ENCODE measurements at places on chromosomes 1 and 21.

DNA sequence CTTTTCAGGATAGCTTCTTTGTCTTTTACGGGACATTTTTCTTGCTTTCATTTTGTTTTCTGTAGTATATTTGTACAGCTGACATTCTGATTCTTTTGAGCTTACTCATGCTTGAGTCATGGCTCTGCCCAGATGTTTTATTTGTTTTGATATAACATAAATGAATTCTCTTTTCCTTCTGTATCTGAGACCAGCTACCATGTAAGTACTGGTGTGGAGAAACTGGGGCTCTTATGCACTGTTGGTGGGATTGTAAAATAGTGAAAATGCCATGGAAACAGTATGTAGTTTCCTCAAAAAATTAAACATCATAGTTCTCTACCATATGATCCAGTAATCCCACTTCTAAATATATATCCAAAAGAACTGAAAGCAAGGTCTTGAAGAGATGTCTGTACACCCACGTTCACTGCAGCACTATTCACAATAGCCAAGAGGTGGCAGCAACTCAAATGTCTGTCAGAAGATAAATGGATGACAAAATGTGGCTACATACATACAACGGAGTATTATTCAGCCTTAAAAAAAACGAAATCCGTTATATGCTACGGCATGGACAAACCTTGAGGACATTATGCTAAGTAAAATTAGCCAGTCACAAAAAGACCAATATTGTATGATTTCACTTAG, 61.4 kb downstream of the EIF2B3 start:
- DNase-seq, result no peak

DNA sequence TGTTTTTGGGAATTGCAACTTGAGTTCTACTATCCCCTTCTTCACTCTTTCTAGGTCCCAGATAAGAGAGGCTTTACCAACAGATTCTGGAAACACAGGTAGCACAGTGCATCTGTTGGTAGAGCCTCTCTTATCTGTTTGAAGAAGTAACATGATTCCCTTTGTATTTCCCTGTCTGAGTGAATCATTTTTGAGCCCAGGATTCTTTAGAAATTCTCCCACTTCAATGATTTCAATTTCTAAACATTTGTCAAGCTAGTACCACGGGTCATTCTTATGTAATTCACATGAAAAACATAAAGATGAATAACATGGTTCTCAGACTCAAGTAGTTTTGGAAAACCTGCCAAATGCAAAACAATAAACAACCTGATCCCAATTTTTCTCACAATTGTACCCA, 72.0 kb upstream of the DUSP10 start:
- DNase-seq, result no peak

DNA sequence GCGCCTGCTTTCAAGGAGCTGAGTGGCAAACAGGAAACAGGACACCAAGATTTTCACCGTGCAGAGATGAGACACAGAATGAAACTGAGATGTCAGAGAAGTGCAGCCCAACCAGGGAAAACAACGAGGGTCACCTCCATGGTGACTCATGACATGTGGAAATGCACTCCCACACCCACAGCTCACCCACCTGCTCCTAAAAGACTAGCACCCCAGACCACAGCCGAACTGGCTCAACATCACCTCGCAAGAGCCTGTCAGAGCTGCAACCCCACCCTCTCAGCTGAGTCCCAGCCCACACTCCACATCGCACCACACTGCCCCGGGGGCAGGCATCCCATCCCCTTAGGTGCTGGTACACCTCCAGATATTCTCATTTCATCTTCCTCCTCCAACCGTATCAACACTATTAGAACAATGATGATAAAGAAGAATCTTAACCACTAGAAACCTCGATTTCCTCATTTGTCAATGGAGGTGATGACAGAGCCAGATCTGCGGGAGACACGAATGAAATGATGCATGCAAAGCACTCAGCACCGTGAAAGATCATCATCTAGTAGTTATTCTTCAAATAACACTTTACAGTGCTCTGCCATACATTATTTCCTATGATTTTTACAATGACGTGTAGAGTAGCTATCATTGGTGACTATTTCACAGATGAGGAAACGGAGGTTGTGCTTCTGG, 103.2 kb downstream of the DMRTB1 start:
- no peak for DNase-seq

DNA sequence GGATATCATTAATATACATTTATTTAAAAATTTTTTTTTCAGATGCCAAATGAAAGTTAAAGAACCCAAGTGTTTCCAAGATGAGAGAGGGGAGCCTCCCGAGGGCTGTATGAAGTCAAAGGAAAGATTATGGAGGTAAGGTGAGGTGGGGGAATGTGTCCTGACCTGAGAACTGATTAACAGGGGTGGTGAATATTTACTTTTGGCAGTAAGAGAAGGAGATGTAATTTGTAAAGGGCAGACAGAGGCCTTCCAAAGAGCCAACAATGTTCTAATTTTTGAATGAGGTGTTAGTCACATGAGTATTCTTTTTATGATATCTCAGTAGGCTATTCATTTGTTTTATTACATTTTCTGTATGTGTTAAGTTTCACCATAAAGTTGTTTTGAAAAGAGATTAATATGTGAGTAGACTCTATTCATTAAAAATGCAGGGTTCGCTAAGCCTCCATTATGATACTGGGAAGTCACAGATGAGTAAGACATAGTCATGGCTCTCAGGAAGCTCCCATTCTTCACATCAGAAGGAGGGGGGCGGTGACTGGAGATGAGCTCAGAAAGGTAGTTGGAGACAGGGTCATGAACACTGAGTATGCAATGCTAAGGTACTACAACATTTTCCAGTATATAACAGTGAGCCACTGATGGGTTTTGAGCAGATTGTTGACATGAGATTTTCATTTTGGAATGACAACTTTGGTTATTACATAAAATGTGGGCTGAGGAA, 62.4 kb upstream of the TNFSF18 start:
- DNase-seq, result no peak

DNA sequence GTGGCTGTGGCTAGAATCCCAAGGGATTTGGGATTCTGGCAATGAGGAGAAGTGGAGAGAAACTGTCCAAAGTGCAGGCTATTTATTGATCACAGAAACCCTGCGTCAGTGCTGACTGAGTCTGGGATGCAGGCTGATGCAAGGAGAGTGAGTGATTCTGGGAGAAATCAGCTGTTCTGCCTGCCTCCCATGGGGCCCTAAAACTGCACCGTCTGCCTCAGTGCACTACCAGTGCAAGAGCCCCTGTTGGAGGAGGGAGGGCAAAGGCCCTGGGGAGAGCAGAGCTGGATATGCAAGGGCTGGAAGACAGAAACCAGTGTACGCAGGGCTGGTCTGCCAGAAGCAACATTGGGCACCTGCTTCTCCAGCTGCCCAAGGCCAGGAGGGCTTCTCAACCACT, 42.6 kb downstream of the C1orf198 start:
- DNase-seq, result no peak

- no peak for DNase-seq
Observed at GRCh38 chr1:215518594-215518993, 48.5 kb upstream of the KCTD3 start.

- DNase-seq, result no peak
Observed at GRCh38 chr1:27660300-27660835, 11.6 kb downstream of the IFI6 start.

DNA sequence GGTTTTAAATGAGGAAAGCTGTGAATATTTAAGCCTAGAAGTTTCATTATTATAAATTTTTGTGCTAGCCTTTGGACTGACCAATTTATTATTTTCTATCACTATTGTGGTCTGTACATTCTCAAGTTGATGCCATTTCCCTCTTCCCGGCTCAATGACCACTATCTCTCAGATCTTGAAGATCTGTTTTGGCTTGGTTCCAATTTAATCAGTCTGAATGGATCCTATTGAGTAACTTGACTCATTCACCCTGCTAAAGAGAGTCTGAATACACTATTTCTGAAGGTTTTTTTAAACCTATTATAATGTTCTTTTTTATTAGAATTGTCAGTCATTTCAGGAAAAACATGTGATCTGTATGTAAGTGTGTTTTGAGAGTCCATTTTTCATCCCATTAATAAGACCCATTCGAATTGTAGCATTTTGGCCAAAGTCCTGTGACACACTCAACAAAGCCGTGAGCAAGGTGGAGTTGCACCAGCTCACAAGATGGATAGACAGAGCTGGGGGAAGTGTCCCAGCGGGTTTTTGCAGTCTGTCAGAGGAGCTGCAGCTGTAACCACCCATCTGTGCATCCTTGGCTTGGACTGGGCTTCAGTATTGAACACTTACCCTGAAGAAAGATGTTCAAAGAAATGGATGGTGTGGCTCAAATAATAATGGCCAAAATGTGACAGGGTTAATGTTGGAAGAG, 145.6 kb downstream of the NFIA start:
- no peak for DNase-seq

- DNase-seq, result no peak
Observed at GRCh38 chr1:84164567-84165021, 20.5 kb downstream of the PRKACB start.

DNA sequence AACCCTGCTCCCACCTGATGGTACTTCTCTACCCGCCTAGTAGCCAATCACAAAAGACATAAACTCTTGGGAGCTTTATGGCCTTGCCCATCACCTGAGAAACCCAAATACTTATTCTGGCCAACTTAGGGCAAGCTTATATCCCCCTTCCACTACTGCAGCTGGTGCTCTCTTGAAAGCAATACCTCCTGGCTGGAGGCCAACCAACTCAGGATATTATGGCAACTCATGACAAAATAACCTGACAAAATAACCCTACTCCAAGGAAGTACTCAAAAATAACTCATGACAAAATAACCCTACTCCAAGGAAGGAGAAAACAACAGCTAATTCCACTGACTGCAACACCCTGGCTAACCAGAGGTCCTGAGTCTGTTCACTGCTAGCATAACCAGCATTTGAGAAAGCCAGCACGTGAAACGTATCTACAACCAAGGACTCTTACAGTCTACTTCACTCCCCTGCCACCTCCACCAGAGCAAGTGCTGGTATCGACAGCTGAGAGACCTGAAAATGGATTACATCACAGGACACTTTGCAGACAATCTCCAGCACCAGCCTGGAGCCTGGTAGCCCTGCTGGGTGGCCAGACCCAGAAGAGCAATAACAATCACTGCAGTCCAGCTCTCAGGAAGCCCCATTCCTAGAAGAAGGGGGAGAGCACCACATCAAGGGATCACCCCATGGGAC, 179.9 kb downstream of the COL24A1 start:
- DNase-seq, result no peak

DNA sequence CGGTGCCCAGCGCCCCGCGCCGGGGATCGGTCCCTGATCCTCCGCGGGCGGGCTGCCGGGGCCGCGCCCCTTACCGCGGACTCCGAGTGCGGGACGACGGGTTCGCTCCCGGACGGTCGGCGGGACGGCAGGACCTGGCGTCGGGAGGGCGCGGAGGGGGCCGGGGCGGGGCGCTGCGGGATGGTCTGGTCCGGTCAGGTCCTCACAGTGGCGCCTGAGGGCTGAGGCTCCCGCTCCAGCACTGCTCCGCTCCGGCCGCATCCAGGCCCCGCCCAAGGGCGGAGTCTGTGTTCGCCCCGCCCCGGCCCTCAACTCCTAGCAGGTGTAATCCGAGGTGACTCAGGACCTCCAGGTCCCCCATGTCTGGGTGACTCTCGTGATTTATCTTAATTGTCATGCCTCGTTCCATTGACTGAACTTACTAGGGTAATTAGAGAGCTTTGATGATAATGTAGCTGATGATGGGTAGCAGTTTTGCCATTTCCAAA, at the start of gene RAB3B:
Gene RAB3B, minus strand, starts transcription at position 223 of the 488 bp plus-strand sequence. CDS start 13,583 bp downstream, outside the sequence.
- peak; percentile 54 for DNase-seq

GRCh38 chr21:26116456-26117011, 54.0 kb downstream of the APP start:
- DNase-seq, result no peak

- no peak for DNase-seq
Observed at GRCh38 chr1:200376528-200376927, 33.3 kb downstream of the ZNF281 start.

DNA sequence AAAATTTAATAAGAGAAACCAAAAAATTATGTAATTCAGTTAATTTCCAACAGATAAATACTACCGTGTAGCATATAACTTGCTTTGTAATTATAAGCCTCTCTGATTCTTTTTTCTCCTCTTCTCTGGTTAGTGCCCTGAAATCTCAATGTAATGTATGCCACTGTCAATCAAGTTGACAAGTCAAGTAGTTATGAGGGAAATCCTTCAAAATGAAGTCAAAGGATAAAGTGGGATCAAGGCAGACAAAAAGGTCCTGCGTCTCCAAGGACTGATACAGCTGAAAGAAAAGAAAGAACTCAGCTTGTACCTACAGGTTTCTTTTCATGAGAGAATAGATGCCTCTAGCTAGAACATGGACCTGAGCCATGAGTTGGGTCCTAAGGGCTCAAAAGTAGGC, 19.8 kb downstream of the VPS45 start:
- no peak for DNase-seq

DNA sequence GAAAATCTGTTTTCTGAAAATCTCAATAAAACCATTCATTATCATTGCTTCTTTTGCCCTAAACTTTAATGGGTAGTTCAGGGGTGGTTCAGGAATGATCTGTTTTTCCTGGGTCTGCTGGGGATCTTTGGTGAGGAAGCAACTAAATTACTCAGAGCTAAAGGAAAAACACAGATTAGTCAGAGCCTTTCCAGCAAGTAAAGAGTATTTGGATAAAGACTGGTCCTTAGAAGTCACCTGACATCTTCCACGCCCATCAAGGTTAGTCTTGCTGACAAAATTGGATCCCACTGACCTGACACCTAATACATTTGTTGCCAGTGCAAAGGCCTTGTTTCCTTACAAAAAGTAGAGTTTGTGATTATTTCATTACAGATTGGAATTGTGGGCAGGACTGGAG, 24.2 kb downstream of the HSPA13 start:
- no peak for DNase-seq

DNA sequence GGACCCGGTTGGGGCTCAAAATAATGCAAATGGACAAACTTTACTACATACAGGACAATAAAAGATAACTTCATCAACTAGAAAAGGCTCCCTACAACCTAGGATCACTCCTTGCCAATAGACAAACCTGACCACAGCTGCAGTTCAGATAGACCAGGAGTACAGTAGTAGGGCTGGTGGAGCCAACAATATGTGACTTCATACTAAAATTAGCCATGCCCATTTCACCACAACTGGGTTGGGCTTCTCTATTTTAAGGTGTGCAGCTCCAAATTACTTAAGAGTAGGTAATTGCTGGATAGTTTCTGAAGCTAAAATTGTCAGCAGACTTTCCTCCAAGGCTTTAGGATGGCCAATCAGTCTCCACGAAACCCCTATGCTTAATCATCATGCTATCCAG, 3.9 kb downstream of the DENND1B start:
- DNase-seq, result no peak
